ENCODE measurements at places on chromosomes 1 and 21. TPM values are rescaled to one million over a fixed set of nuclear protein-coding genes. Genes with fewer than 3 reads are reported as not detected.

GRCh38 chr1:56970280-56970679 lies 4.5 kb upstream of the C8B start:
- no peak for DNase-seq

- no peak for DNase-seq
Measured at GRCh38 chr1:97837161-97837560, 83.7 kb downstream of the DPYD start.

DNA sequence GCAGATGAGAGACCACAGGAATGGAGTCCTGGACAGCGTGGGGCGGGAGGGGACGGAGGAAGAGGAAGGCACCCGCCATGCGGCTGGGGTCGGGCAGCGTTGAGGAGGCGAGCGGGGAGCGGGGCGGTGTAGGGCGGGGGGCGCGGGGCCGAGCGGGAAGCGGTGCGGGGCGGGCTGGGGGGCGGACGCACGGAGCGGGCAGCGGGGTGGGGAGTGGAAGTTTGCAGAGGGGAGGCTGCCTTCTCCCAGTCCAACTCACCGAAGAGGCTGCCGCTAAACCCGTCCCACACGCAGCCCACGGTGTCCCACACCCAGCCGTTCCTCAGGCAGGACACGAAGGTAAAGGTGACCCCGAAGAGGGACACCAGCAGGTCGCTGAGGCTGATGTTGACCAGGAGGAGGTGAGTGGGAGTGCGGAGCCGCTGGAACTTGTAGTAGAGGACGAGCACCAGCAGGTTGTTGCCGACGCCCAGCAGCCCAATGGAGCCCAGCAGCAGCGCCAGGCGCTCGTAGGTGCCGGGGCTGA lies 483 bp downstream of the CHML start:
- DNase-seq: peak; percentile 66

DNA sequence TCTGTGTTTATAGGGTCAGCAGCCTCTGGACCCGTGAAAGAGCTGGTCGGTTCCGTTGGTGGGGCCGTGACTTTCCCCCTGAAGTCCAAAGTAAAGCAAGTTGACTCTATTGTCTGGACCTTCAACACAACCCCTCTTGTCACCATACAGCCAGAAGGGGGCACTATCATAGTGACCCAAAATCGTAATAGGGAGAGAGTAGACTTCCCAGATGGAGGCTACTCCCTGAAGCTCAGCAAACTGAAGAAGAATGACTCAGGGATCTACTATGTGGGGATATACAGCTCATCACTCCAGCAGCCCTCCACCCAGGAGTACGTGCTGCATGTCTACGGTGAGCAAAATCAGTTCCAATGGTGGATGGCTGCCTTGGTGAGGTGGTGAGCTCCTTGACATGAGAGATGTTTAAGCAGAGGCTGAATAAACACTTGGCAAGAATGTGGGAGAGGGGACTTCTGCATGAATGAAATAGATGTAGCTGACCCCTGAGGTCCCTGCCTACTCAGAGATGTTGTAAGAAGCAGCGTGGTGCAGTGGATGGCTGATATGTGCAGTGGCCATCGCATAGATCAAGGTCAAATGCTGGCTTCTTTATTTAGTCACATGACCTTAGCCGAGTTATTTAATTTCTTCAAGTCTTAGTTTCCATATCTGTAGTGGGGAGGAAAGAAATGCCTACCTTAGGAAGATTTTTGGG lies 9.3 kb downstream of the SLAMF7 start:
- no peak for DNase-seq

The TFAP2E gene
- not detected for total RNA-seq

DNA sequence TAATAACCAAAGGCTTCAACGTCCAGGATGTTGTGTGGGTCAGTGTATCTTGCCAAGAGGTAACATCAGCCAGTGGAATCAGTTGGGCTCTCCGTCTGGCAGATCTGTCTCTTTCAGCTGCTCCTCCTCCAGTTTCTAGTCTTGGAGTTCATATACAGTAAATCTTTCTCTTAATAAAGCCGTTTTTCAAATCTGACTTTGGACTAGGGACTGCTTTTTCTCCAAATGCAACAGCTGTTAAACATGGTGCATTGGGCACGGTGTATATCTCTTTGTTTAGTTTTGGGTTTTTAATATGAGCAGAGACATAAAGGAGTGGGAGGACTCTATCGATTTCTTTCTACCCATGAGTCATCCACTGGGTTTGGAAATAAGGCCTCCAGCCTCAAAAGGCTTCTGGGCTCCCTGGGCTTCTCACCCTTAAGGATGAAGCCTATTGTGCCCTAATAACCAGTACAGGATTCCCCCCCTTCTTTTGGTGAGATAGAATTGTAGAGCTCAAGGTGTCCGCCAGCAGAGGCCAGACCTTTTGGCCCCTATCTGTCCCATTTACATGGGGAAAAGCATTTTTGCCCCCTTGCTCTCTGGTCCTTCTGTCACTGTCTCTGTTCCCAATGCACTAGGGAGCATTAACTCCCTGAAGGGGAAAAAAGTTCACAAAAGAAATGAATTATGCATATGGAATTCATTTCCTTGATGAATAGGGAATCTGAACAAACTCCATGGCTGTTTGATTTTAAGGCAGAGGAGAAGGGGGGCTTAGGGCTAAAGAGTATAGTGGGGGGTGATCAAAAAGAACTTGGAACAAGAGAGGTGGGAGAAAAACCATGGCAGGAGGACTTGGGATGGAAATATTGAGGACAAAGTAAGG lies 86.0 kb downstream of the PBX1 start:
- no peak for DNase-seq

All from Caki2 (cell line).